ENCODE measurements at places on chromosomes 13 and 19.
A peak's percentile ranks its signal among the peaks of the same experiment; 100 is the strongest.

- no peak for DNase-seq
These were observed 7.4 kb downstream of the PTOV1 start for GRCh38 chr19:49858088-49858985.

DNA sequence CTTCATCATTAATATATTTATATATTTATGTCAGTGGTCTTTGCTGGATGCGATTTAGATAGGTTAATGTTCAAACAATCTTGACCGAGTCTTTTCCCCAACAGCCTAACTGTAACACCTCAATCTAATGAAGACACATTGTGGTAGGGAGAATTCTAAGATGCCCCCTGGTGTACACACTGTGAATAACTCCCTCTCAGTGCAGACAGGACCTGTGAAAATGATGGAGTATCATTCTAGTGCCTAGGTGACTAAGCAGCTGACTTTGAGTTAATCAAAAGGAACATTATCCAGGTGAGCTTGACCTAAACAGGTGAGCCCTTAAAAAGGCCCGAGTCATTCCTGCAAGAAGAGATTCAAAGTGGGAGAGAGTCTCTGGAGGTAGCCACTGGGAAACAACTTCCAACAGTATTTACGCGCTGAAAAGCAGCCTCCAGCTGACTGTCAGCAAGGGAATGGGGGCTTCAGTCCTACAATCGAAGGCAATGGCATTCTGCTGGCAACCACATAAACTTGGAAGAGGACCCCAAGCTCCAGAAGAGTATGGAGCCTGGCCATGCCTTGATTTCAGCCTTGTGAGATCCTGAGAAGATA is 28.0 kb upstream of the KBTBD7 start:
- DNase-seq = peak; percentile 32

DNA sequence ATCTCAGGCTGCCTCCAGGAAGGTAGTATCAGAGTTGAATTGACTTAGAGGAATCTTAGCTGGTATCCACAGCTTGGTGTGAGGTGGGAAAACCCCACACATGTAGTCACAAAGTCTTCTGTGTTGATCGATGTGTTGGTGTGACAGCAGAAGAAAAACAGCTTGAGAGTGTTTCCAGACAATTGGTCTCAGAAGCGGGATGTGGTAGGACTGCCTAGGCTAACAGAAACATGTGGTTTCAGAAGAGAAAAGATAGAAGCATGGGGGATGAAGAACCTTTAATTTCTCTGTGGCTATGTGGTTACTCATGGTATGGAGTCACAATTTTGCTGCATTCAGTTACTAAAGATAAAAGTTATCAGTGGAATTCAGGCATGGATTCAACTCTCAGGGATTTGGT is 134.7 kb upstream of the SLITRK5 start:
- DNase-seq = no peak

DNA sequence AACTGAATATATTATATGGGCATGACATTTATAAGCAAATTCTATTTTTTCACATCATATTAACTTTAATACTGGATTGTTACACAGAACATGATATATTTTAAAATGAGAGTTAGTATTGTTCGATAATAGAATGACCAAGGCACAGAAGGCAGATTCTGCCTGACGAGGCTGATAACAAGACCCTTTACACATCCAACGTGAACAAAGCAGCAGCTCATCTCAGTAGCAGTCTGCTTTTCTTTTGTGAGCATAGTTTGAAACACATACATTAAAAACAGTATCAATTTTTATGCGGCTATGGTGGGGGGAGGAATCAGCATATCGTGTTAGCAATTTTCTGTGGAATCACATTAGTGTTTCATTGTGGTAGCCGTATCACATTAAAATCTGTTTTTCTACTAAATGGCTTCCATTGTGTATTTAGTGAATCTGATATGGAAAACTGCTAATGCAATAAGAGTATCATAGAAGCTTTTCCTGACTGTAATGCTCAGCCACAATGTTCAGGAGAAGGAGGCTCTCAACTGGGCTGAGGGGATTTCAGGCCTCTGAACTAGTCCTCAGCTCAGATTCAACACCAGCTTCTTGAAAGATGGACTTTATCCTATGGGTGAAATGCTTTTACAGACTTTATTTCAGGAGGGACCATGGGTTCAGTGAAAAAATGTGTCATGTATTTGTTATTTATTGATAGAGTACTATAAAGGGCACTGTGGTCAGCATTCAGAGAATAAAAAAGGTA is 4.0 kb downstream of the SMAD9 start:
- no peak for DNase-seq

- DNase-seq = no peak
These were observed 7.1 kb upstream of the POU4F1 start for GRCh38 chr13:78610381-78610883.

- no peak for DNase-seq
These were observed 36.1 kb downstream of the KLF12 start for GRCh38 chr13:74098077-74098476.

GRCh38 chr19:3206216-3206953 is 18.1 kb upstream of the CELF5 start:
- DNase-seq = no peak
